ENCODE measurements at places on chromosomes 16 and 17.

GRCh38 chr17:45770632-45771270, 13.4 kb upstream of the CRHR1 start:
- no peak for DNase-seq

- DNase-seq = no peak
Measured at GRCh38 chr17:78180083-78180482, 6.8 kb downstream of the TK1 start.

GRCh38 chr16:65069065-65069464, 52.8 kb downstream of the CDH11 start:
- no peak for DNase-seq

GRCh38 chr16:85514598-85515318, 98.4 kb upstream of the GSE1 start:
- no peak for DNase-seq
